Glomerular endothelial cell (primary cell): ENCODE measurements at places on chromosomes 7 and 10.

DNA sequence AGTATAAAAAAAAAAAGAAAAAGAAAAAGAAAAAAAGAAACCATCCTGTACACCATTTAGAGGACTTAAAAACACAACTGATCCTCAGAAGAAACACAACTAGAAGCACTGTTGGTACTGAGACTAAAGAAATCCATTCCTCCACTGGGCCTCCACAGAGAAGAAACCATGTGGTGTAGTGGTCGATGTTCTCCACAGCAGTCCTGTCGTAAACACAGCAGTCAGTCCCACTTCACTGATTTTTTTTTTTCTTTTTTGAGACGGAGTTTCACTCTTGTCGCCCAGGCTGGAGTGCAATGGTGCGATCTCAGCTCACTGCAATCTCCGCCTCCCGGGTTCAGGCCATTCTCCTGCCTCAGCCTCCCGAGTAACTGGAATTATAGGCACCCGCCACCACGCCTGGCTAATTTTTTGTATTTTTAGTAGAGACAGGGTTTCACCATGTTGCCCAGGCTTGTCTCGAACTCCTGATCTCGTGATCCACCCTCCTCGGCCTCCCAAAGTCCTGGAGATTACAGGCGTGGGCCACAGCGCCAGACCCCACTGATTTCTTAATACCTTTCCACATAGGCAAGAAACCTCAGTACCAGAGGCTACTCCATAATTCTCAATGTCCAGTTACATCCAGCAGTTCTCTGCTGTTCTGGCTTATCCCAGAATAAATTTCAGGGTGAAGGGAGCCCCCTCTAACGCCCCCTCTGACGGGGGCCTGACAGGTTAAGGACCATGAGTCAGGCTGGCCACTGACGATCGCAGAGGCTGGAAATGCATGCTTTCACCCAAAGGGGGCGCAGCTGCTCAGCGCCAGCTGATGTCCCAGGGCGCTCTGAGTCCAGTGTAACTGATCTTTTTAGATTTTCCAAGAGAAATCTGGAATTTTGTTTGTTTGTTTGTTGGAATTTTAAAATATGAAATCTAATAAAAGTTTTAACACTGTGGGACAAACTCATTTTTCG is 24.8 kb upstream of the FFAR4 start:
- no peak for DNase-seq

DNA sequence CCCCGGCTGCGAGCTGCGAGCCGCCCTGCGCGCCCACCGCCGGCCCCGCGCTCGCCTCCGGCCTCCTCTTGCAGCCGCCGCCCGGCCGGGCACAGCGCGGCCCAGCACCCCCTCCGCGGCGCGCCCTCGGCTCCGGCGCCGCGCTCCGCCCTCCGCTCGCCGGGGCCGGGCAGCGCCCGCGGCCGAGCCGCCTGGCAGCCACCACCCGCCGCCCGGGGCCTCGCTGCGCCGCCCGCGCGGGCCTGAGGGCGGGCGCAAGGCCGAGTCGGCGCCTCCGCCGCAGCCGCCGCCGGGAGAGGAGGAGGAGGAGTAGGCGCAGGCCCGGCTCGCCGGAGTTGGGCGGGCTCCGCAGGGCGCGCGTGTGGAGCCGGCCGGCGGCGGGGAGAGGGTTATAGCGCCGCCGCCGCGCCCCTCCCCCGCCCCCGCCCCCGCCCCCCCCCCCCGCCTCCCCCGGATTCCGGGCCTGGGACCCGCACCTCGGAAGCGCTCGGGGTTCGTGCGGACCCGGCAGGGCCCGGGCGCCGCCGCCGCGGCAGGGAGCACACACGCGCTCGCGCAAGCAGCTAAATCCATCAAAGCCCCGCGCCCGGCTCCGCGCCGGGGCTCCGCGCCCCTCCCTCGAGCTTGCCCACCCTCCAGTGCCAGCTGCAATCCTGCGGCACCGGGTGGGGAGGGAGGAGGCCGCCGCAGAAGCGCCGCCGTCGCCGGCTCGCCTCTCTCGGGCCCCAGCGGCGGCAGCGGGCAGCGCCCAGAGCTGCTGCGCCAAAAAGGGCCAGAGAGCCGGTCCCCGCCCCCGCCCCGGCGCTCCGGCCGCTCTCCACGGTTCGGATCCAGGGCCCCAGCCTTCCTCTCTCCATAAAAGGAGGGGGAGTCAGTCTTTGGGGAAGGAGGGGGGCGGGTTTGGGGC is at the start of gene PDGFA:
Gene PDGFA, minus strand, starts transcription at position 363 of the 907 bp plus-strand sequence. CDS start 845 bp downstream, outside the sequence.
- DNase-seq = no peak

- DNase-seq = no peak
Observed at GRCh38 chr7:123400196-123400595, 134.2 kb downstream of the IQUB start.

DNA sequence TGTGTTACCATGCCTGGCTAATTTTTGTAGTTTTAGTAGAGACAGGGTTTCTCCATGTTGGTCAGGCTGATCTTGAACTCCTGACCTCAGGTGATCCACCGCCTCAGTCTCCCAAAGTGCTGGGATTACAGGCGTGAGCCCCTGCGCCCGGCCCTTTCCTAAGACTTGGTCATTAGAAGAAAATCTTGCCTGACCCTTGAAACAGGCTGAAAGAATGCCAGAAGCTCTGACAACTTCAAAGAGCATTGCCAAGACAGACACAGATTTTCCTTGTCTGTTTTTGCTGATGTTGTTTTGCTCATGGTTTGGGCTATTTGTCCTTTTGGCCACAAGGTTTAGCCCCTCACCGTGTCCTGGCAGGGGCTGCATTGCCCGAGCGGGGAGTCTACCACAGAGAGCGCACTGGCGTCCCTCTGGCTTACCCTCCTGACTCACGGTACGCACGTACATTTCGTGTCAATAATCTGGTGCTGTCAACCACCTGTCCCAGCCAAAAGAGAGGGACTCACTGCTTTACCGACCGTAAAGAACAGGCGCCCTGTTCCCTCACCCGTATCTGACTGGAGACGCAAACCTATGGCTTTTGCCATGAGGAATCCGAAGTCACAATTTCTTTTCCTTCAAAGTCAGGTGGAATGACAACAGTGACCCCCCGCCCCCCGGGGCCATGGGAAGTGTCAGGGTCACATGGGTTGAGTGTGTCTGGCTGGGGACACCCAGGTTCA is 10.1 kb upstream of the INPP5A start:
- DNase-seq = no peak

GRCh38 chr10:30412901-30413300 is 21.1 kb upstream of the MAP3K8 start:
- no peak for DNase-seq

- DNase-seq = no peak
Observed at GRCh38 chr7:122329145-122329802, 24.7 kb upstream of the FEZF1 start.

DNA sequence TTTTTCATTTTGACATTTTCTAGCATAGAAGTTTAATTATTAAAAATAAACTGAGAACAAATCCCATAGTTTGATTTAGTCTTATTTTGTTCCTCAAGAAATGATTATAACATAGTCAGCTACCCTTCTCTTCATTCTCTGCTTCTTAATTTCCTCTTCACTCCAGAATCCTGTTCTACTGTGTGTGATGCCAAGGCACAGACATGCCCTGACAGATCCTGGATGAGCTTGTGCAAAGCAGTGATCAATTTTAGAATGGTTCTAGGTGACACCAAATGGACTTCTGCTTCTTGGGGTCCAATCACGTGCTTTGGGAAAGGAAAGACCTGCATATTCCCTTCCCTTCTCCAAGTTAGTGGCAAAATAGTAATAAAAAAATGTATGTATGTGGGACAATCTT is 665.6 kb downstream of the MAGI2 start:
- DNase-seq = no peak

DNA sequence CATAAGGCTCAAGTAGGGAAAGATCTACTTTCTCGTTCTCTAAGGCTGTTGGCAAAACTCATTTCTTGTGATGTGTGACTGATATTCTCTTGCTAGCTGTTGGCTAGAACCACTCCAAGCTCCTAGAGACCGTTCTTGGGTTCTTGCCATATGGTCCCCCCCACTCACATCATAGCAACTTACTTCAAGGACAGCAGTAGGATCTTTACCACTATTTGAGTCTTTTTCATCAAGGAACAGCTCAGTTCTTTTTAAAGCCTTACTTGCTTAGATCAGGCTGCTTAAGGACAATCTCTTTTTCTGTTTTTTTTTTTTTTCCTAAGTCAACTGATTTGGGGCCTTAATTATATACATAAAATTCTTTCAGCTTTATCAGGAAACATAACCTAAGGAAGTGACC is 251.1 kb downstream of the GPR37 start:
- no peak for DNase-seq

DNA sequence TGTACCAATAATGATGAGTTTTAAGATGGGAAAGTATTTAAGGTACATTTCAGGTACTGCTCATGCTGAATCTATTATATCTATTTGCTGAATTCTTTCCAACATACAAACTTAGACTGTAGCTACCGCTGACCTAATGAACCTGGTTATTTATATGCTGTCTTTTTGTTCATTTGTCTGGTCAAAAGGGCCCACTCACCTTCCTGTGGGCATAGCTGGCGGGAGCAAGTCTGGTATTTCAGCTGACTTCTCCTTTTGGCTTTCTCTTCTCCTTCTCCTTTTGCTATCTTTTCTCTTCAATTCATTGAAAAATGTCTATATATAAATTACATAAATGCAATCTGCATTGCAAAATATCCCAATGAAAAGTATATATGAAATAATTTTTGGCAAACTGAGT is 9.5 kb downstream of the PLXDC2 start:
- no peak for DNase-seq

DNA sequence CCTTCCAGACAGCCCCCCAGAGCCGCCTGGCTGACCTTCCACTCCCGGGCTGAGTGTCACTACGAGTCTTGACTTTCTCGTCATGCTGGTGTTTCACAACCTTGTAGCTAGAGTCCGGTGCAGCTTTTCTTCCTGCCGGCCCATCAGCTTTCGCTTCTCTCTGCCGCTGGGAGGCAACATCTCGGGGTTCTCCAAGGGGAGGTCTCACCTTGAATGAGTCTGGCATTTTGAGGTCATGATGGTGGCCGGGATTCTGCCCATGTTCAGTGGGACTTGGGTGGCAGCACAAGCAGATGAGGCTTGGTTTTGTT is 285.2 kb downstream of the CAMK1D start:
- DNase-seq = no peak

DNA sequence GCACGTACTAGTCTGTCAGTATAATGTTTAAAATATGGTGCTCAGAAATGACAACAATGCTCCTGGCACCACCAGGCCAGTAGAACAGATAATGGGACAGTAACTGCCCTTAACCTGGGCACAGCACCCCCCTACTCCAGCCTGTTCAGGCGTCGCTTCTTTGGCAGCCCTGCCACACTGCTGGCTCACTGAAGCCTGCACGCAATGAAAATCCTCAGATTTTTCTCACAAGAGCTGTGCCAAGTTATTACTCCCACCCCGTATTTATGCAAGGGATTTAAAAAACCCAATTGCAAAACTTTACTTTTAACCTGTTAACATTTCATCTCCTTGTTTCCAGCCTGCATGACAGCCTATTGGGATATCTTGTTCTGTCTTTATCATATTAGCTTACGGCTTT is 56.6 kb upstream of the LAMB1 start:
- no peak for DNase-seq

DNA sequence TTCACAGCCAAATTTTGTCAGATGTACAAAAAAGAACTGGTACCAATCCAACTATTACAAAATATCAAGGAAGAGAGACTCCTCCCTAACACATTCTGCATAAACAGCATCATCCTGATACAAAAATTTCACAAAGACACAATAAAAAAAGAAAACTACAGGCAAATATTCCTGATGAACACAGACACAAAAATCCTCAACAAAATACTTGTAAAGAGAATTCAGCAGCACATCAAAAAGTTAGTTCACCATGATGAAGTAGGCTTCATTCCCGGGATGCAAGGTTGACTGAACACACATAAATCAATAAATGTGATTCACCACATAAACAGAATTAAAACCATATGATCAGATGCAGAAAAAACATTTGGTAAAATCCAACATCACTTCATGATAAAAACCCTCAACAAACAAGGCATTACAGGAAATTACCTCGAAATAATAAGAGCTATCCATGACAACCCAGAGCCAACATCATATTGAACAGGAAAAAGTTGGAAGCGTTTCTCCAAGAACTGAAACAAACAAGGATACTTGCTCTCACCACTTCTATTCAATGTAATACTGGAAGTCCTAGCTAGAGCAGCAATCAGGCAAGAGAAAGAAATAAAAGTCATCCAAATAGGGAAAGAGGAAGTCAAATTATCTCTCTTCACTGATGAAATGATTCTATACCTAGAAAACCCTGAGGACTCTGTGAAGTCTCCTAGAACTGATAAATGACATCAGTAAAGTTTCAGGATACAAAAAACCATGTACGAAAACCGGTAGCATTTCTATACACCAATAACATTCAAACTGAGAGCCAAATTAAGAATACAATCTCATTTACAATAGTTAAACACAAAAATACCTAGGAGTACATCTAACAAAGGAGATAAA is 223.1 kb downstream of the REEP3 start:
- no peak for DNase-seq

DNA sequence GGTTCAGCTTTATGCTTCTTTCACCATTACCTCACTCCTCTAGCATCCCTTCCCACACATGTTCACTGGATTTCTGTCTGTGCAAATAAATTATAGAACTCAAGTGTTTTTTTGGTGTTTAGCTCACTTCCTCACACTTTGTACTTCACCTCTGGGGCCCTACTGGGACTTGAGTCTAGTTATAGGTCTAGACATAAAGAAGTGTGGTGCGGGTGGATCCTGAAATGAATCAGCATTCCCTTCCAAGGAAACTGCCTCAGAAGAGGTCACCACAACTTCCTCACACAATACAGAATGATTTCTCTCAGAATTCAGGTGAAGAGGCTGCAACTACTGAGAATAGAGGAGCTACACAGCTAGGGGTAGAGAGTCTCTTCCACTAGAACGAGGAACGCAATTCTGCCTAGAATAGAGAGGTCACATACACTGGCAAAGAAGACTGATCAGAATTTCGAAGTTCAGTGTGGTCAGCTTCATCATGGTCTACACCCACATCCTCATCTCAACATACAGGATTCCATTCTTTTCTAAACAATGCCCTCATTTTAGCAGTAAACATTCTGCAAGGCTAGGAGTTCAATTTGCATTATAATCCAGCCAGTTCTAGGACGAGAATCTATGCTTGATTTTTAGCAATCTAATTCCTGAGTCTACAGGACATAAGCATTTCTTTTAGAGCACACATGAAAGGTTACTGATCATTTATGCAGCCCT is 938.7 kb upstream of the PHF14 start:
- DNase-seq = no peak

DNA sequence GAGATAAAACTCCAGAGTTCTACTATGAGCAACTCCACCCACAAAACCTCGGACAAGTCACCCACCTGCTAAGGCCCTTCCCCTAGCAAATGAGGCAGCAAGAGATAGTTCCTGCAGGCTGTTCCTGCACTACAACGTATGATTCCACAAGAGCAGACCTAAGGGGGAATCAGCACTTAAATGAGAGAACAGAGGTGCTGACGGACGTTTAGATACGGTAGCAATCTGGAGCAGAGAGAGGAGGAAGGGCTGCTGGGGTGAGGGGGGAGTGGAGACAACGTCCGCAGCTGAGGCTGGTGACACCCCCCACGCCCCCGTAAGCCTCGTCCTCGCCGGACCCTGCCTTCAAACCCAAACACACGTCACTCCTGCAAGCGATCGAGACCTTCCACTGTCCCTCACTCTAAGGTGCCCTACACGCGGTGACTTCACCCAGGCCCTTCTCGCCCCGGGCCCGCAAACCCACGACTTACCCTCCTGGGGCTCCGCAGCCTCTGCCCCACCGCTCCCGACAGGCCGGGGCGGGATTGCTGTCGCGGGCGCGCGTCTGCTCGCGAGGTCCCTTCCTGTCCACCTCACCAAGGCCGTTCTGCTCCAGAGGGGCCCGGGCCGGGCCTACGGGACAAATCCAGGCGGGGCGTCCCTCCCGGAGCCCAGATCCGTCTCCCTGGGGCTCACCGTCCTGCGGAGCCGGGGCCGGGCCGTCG is 635 bp downstream of the ZNF12 start:
- DNase-seq = no peak
